ENCODE measurements at places on chromosomes 12 and 14.
A peak's percentile ranks its signal among the peaks of the same experiment; 100 is the strongest.

DNA sequence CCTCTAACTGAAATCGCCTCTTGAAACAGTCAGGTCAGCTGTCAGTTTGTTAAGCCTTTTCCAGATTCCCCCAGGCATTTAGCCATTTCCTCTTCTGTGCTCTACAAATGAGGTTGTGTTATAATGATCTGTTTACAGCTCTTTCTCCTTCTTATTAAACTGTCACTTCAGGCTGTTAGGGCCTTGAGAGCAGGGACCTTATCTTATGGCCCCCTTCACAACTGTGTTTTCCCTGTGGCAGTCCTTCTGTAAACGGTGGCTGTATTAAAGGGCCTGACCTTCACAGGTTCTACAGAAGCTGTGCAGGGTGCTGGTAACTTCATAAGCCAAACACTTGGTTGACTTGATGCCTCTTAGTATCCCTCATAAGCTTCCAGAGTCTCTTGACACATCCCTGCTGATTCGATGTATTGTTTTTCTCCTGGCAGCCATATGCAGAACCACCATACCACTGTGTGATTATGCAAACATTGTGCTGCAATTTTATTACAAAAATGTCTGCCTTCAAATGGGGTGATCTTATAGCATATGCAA, 104.7 kb downstream of the PLEKHA5 start:
- no peaks in the 10 kb centered on the region for H3K27me3 ChIP-seq
- H3K27ac ChIP-seq: no peak overlapping the region
- no peaks in the 10 kb centered on the region for H3K4me1 ChIP-seq
- no peak overlapping the region for H3K4me3 ChIP-seq

GRCh38 chr12:77521508-77522115, 309.1 kb upstream of the NAV3 start:
- no peak overlapping the region for H3K4me3 ChIP-seq
- H3K36me3 ChIP-seq: no peaks in the 10 kb centered on the region
- no peak overlapping the region for H3K27ac ChIP-seq

DNA sequence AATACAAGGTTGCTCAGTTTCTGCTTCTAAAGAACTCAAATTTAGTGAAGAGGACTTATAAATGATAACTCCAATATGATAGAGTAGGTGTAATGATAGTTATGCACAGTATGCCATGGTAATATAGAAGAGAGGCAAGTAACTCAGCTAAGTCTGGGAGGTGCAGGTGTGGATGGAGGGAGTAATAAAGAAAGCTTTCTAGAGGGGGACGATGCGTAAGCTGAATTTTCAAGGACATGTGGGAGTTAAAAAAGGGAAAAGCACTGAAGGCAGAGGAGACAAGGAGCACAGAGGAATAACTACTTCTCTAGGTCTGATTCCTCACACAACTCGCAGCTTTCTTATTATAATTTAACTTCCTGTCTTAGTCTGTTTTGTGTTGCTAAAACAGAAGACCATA, 49.1 kb upstream of the ZDHHC17 start:
- H3K27ac ChIP-seq: no peak overlapping the region
- DNase-seq: no peak
- no peaks in the 10 kb centered on the region for H3K27me3 ChIP-seq
- no peaks in the 10 kb centered on the region for H3K36me3 ChIP-seq
- H3K4me1 ChIP-seq: no peaks in the 10 kb centered on the region

DNA sequence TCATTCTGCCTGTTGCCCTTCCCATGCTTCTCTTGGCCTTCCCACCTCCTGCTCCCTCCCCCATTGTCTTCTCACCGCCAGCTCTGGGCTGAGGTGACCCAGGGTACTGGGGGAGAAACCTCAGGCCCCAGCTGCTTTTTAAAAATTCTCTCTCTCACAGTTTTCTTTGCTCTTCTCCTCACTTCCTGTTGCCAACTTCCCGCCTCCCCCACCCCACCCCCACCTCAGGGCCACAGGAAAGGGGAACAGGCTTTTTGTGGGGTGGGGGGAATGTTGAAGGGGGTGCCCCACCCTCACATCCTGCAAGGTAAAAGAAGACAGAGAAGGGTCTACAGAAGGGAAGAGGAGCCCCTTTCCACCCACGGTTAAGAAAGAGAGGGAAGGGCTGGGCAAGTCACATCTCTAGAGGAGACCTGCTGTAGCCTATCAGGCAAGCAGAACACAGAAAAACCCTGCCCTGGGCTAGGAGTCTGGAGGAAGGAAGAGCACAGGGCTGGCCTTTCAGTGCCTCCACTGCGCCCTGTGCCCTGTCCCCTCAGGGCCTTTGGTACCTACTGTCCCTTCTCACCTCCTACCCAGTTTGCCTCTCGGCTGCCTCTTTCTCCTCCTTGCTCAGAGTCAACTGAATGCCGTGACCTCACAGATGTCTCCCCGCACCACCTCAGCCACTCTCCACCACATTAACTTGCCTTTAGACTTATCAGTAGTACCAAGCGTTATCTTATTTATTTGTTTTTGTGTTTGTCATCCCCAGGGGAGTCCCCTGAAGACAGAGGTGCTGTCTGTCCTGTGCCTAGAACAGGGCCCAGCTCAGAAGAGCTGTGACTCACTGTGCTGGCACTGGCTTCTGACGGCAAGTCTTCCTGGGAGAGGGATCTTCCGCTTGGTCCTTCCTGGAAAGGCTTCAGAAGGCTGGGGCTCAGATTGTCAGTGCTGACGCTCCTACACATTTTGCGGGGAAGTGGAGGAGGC, 1.7 kb downstream of the ARHGAP9 start:
- H3K27ac ChIP-seq: peak overlapping the region; percentile 85
- H3K4me3 ChIP-seq: peak overlapping the region; percentile 92
- DNase-seq: peak; percentile 41
- H3K36me3 ChIP-seq: peaks cover 1% of the 10 kb centered on the region
- peaks cover 34% of the 10 kb centered on the region for H3K4me1 ChIP-seq

- H3K4me3 ChIP-seq: no peak overlapping the region
- no peaks in the 10 kb centered on the region for H3K27me3 ChIP-seq
- H3K4me1 ChIP-seq: peaks cover 19% of the 10 kb centered on the region
- H3K36me3 ChIP-seq: no peaks in the 10 kb centered on the region
- DNase-seq: no peak
Measured at GRCh38 chr12:96452261-96452922, 37.0 kb upstream of the CFAP54 start.

DNA sequence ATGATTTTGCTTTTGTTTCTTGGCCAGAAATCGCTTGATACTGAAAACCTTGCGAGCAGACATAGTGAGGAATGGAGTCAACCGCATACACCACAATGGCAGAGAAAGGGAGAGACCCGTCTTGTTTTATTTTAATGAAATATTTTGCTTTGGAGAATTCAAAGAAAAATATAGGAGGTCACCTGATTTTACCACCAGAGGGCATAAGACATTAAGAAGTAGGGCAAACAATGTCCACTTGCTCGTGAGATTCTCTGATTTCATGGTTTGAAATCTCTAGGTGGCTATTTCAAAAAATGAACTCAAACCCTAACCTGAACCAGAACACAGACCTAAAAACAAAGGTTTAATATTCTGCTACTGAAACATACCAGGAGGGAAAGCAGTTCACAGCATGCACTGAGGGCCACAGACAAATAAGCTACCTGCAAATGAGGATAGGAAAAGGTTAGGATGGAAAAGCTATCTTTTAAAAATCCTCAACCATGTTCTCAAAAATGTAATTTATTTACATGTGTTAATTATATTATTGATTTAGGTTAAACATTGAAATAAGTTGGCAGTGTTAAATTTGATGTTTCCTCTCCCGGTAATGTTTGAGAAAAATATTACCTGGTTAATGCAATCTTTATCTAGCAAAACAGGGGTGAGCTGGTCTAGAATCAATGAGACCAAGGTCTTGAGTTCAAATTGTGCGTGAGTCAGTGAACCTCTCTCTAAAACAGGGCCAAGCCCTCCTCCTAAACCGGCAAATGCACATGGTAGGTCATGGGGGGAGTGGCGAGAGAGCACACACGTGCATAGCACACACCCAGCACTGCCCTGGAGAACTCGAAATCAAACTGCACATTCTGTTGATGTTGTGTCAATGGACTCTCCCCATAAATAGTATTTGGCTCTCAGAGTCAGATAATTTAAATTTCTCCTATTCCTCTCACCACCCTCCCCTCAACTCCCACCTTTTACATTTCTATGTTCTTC, 12.5 kb downstream of the IFNG-AS1 start:
- H3K4me1 ChIP-seq: no peaks in the 10 kb centered on the region
- DNase-seq: no peak
- no peak overlapping the region for H3K27ac ChIP-seq
- H3K36me3 ChIP-seq: no peaks in the 10 kb centered on the region
- H3K4me3 ChIP-seq: no peak overlapping the region
- no peaks in the 10 kb centered on the region for H3K27me3 ChIP-seq

DNA sequence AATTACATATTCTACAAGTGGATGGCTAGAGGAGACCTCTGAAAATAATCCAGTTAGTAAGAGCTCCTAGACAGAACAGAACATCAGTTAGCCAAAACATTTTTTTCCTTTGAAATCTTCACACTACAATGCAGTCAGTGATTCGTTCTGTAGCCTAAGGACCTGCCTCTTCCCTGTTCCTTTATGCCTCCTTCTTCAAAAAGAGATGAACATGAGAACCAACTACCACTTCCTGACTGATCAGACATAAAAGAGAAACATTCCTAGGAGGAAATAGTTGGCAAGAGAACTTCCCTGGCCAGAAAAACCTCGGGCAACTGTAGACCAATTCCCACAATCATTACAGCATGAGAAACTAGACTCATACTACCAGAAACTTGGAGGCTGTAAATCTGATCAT, 29.4 kb downstream of the ITPR2 start:
- peaks cover 22% of the 10 kb centered on the region for H3K4me1 ChIP-seq
- H3K36me3 ChIP-seq: 0 out of 2 replicates have a peak, but pooled peaks cover 8% of the 10 kb centered on the region
- no peak for DNase-seq
- no peak overlapping the region for H3K27ac ChIP-seq

DNA sequence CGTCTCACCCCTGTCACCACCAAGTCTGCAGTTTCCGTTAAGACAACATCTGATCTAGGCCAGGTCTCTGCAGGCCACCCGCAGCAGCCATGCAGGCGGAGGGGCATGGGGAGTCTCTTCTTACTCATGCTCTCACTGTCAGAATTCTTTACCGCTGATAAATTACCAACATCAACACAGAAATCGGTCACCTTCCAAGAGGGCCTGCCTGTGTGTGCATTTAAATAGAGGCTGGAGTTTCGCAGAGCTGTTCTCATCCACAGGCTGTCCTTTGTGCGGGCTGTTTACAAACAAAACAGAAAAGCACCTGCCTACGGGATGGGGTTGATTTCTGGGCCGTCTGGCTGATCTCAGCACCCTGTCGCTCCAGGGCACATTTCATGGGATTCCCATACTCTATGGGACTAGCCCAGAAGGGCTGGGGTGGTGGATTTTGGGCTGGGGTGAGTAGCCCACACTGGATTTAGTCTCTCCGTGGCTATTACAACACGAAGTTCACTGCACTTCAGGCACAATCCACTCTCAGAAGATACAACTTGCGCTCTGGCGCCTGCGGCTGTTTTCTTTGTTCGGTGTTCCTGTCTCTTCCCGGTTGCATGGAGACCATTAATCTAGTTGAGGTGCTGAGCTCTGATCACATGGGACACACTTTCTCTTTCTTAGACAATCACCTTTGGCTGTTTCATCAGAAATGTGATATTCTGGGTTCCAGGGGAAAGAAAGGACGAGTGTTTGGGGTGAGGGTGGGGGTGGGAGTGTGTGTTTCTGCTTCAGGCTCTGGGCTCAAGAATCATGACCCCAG, 331.1 kb downstream of the GLT1D1 start:
- no peaks in the 10 kb centered on the region for H3K27me3 ChIP-seq
- H3K27ac ChIP-seq: no peak overlapping the region
- no peaks in the 10 kb centered on the region for H3K4me1 ChIP-seq
- no peaks in the 10 kb centered on the region for H3K36me3 ChIP-seq
